ENCODE measurements at places on chromosomes 3 and 15. TPM values are rescaled to one million over a fixed set of nuclear protein-coding genes. Genes with fewer than 3 reads are reported as not detected.

- no peaks in the 10 kb centered on the region for H3K4me1 ChIP-seq
- no peaks in the 10 kb centered on the region for H3K27me3 ChIP-seq
- H3K4me3 ChIP-seq, result no peak overlapping the region
- no peak for DNase-seq
- H3K27ac ChIP-seq, result no peak overlapping the region
These were observed 5.2 kb downstream of the C3orf49 start for GRCh38 chr3:63824309-63824708.

SERPINI1 gene
- total RNA-seq, result not detected

DPPA2 gene
- not detected for total RNA-seq

GNAT1 gene
- not detected for total RNA-seq

DNA sequence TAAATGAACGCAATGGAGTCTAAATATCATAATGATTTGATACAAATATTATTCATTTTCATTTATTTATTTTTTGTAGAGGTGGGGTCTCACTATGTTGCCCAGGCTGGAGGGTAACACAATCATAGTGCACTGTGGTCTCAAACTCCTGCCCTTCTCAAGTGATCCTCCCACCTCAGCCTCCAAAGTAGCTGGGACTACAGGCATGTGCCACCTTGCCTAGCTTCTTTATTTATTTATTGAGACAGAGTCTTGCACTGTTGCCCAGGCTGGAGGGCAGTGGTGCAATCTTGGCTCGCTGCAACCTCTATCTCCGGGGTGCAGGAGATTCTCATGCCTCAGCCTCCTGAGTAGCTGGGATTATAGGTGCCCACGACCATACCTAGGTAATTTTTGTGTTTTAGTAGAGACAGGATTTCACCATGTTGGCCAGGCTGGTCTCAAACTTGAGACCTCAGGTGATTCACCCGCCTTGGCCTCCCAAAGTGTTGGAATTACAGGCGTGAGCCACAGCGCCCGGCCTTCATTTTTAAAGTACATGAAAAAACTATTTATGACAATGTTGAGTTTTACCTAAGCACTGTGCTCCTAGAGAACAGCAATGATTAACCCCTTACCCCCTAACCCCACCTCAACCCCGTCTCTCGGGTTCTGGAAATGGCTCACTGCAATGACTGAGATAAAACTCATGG lies 4.0 kb upstream of the AEN start:
- no peaks in the 10 kb centered on the region for H3K27me3 ChIP-seq
- no peak overlapping the region for H3K4me3 ChIP-seq
- no peaks in the 10 kb centered on the region for H3K4me1 ChIP-seq
- no peak overlapping the region for H3K27ac ChIP-seq
- no peaks in the 10 kb centered on the region for H3K36me3 ChIP-seq

DNA sequence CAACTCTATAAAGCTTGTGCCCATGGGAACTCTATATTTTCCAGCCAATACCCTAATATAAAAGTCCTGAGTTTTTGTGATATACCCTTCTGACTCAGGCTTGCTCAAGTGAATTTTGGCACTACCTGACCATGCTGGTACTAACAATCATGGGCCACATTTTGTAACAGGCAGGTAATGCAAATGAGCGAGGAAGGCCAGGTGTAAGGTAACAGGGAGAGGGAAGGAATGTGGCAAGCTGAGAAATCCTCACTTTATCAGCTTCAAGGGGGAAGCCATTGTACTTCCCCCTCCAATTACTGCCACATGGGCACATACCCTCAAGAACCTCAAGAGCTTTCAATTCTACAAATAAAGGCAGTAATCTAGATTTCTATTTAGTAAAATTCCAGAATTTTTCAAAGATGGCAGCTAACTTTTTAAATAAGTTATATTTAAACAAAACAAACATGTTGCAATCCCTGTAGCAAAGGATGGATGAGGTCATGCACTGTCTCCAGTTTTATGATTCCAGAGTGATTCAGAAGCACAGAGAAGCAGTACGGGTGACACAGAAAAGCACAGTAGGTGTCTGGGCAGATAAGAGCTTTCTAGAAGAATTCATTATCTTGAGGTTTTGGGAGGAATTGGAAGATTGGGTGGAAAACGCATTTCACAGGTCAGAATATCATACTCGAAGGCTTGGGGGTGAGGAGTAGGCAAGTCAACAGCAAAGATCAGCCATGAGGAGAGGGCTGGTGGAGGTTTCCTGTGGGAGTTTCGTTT lies 87.6 kb downstream of the FOXP1 start:
- peaks cover 3% of the 10 kb centered on the region for H3K4me1 ChIP-seq
- H3K27ac ChIP-seq, result peak overlapping the region; percentile 29
- H3K36me3 ChIP-seq, result peaks cover 26% of the 10 kb centered on the region
- no peak for DNase-seq
- no peak overlapping the region for H3K4me3 ChIP-seq

DNA sequence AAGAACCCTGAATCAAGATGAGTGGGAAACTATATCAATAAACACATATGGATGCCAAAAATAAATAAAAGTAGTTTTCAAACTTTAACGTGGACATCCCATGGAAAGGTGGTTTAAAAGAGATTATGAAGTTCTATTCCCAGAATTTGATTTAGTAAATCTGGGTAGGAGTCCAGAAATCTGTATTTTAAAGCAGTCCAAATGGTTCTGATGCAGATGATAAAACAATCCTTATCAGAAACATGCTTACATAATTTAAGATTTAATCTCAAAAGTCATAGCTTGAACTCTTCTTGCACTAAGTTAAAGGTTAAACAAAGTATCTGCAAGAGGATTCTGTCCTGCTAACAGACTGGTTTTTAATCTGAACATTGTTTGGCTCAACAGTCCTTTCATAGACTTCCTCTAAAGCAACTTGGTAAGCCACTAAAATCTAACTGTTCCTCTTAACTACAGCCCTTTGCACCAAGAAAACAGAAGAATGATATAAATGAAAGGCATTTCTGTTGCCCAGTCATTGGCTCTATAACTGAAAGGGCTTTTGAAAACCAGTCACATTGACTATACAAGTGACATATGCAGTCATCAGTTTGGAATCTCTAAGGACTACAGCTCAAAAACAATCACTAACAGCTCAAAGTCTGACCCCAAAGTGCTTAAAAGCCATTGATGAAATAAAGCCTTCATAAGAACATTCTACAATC lies 23.4 kb upstream of the MAP4 start:
- no peaks in the 10 kb centered on the region for H3K36me3 ChIP-seq
- no peaks in the 10 kb centered on the region for H3K27me3 ChIP-seq
- no peak for DNase-seq
- peak overlapping the region; percentile 51 for H3K27ac ChIP-seq
- H3K4me1 ChIP-seq, result no peaks in the 10 kb centered on the region

DNA sequence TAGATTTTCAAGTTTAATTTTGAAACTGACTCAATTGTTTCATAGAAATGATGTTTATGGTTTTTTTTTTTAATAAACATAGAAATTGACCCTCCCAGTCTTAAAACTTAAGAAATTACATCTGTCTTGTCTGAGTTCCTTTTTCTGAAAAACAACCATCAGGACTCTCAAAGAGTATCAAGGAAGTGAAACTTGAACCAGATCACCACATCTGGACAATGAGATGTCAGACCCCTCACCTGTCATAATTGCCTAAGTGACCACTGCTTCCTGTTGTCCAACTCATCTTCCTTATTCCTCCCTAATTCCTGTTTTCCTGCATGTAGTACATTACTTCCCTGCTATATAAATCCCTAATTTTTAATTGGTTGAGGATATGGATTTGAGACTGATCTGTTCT lies 441.5 kb upstream of the ARHGEF26 start:
- no peaks in the 10 kb centered on the region for H3K4me1 ChIP-seq
- H3K4me3 ChIP-seq, result no peak overlapping the region
- no peaks in the 10 kb centered on the region for H3K36me3 ChIP-seq
- H3K27ac ChIP-seq, result no peak overlapping the region
- no peak for DNase-seq

CILP gene
- total RNA-seq, result 14.4 TPM

DNA sequence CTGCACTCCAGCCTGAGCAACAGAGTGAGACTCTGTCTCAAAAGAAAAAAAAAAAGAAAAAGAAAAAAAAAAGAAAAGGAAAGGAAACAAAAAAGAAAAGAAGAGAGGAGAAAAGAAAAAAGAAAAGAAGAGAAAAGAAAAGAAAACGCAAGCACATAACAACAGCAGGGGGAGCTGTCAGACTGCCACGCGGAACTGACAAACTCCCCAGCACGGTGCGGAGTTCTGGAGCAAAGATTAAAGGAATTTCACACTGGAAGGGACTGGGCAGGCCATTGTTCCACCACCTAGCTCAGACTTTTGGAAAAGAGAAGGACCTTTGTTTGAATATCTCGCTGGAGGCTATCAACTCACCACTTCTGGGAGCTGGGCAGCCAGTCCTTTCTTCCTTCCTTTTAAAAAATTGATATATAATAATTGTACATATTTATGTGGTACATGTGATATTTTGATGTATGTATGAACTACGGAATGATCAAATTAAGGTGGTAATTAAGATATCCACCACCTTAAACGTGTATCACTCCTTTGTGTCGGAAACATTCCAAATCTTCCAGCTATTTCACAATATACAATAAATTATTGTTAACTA lies 40.5 kb downstream of the DPPA2 start:
- H3K27me3 ChIP-seq, result no peaks in the 10 kb centered on the region
- no peak for DNase-seq
- no peaks in the 10 kb centered on the region for H3K4me1 ChIP-seq
- no peak overlapping the region for H3K27ac ChIP-seq
- no peak overlapping the region for H3K4me3 ChIP-seq

MOBP gene
- not detected for total RNA-seq

- H3K4me1 ChIP-seq, result no peaks in the 10 kb centered on the region
- H3K36me3 ChIP-seq, result no peaks in the 10 kb centered on the region
- H3K27me3 ChIP-seq, result no peaks in the 10 kb centered on the region
- no peak overlapping the region for H3K4me3 ChIP-seq
These were observed 3.0 kb downstream of the ITIH4 start for GRCh38 chr3:52827441-52827840.

ARL13B gene
- total RNA-seq, result 3.3 TPM

C3orf70 gene
- 5.4 TPM for total RNA-seq

ANKRD34C gene
- total RNA-seq, result not detected

DNA sequence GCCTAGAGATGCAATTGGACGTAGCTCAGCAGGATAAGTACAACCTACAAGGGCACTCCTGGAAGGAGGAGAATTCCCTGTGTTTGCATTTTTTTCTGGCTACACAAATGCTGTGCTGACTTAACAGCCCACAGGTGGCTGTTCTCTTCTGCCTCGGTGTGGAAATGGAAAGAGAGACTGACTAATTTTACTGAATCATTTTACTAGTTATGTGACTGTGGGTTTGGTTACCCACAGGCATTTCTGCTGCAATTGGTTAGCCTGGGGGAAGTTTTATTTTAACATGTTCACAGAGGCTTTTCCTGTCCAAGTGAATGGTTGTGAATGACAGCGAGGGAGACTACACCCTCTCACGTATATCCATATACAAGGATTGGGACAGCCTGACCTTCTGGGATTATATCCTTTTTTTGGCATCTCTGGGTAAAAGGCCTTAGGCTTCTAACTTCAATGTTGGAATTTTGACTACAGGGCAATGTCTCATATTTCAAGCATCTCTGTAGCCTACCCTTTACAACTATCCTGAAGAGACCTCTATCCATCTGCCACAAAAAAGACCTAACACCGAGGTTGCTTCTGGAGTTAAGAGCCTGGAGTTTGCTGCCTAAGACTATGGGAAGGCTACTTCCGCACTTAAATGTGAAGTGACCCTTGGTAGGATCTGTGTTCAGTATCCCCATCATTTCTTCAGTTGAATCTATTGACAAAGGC lies 67.2 kb upstream of the TP63 start:
- DNase-seq, result no peak
- no peak overlapping the region for H3K27ac ChIP-seq
- H3K4me1 ChIP-seq, result no peaks in the 10 kb centered on the region
- no peaks in the 10 kb centered on the region for H3K27me3 ChIP-seq
- H3K4me3 ChIP-seq, result no peak overlapping the region

MCTP2 gene
- 75.6 TPM for total RNA-seq

DNA sequence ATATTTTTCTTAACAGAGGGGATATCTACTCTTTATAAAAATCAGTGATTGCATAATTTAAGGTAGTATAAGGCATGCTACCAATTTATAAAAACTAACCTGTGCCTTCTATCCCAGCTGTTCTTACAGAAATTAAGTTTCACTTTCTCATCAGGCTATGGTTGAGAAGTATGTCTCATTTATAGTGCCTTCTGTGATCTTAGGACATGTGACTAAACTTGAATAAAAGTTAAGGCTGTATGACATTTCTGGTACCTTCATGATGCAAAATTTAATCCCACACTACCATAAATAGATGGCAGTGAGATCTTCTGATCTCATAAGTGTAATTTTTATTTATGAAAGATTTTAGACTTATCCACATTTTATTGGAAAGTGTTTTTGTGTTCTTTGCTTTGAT lies 12.6 kb downstream of the TIPARP start:
- H3K27ac ChIP-seq, result no peak overlapping the region
- no peaks in the 10 kb centered on the region for H3K4me1 ChIP-seq
- no peaks in the 10 kb centered on the region for H3K27me3 ChIP-seq
- DNase-seq, result no peak
- H3K4me3 ChIP-seq, result no peak overlapping the region

TGM4 gene
- total RNA-seq, result not detected

Data from Peyer's patch (tissue), 4 donors.